ENCODE measurements at places on chromosomes 13 and 19. TPM values are rescaled to one million over a fixed set of nuclear protein-coding genes. Genes with fewer than 3 reads are reported as not detected.

GRCh38 chr13:73902296-73902695 is 231.9 kb downstream of the KLF12 start:
- DNase-seq: no peak

Gene CLIP3
- polyA plus RNA-seq: 4.8 TPM

DNA sequence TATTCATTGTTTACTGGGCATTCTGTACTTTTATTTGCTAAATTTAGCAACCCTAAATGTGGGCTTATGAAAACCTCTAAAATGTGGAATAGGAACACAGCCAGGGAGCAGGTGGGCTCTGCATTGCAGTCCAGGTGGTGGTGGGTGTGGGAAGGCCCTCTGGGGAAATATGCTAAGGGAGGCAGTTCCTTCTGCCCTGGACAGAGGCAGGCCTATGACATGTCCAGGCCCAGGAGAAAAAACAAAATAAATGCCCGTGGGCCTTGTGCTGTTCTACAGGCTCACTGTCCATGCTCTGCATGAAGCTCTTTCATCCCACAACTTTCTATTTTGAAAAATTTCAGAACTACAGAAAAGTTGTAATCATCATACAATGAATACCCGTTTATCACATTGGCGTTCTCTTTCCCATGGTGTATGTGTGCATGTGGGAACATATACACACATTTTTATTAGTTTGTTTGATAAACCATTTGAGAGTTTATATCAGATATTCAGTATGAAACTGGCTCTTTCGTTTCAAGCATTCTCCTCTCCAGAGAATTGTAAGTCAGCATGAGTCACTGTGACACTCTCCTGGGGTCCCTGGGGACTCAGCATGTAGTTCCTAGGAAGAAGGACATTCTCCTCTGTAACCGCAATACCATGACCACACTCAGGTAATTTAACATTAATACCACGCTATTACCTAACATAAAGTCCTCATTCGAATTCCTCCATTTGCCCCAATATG is 505.3 kb downstream of the COG6 start:
- DNase-seq: no peak

DNA sequence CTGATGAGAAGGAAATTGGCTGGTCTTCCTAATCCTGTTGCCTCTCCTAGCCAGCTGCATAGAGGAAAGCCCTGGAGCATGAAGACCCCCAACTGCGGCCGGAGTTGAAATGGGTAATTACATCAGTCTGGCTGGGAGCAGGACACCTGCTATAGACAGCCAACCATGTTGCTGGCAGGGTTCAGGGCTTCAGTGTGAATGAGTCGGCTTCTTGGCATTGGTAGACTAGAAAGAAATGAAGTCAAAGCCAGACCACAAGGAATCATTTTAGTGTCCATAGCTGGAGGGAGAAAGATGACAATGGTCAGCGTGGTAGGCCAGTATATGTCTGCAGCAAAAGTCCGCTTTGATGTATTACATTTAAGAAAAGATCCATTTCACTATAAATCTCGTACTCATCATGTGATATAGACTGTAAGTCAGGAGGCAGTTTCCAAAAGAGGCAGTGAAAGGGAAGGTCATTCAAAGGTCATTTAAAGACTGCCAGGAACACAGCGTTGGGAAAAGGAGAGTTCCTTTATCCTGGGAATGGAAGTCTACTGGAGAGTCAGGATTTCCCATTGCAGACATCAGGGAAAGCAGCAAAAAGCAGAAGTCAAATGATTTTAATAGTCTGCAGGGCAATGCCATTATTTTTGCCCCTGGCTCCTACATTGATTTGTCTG is 262.7 kb downstream of the DNAJC15 start:
- no peak for DNase-seq

Data from right cardiac atrium (tissue), 5 donors.